NCI-H187 (cell line): ENCODE measurements at places on chromosomes 12 and 14.

- DNase-seq = no peak
Measured at GRCh38 chr14:81401420-81402122, 1.4 kb upstream of the STON2 start.

DNA sequence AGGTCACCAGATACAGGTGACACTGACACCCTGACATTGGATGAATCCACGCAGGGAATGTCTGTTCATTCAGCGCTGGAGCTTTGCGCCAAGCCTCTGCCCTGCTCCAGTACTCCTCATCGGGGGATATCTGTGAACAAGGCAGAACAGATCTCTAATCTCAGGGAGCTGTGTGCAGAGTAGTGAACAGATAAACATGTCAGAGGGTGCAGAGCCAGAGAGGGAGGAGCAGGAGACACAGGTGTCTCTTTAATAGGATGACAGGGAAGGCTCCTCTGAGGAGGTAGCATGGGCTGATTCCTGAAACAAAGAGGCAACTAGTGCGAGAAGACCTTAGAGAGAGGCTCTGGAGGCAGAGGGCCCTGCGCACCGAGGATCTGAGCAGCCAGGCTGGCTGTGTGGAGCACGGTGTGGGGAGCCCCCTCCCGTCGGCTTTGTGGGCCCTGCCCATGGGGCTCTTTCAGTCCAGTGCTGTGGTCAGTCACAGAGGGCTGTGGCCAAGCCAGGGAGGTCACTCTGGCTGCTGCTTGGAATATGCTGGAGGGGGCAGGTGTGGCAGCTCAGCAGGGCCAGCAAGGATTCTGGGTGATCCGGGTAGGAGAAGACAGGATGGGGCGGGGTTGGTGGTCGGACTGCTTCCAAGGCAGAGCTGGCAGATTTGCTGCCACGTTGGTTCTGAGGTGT is 55.6 kb downstream of the TECPR2 start:
- DNase-seq = no peak

DNA sequence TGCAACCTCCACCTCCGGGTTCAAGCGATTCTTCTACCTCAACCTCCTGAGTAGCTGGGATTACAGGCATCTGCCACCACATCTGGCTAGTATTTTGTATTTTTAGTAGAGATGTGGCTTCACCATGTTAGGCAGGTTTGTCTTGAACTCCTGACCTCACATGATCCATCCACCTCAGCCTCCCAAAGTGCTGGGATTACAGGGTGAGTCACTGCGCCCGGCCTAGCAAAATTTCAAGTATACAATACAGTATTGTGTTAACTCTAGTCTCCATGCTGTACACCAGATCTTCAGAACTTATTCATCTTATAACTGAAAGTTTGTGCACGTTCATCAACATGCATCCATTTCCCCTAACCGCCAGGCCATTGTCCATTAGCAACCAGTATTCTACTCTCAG is 115.1 kb upstream of the MDGA2 start:
- DNase-seq = no peak

GRCh38 chr14:95534299-95535225 is at the start of gene GLRX5:
TSS of gene GLRX5 (plus strand) at chr14:95535050. CDS start at chr14:95535090, 40 bp downstream.
- DNase-seq = peak; percentile 99

- no peak for DNase-seq
Measured at GRCh38 chr14:22657861-22658260, 13.7 kb upstream of the OR6J1 start.

DNA sequence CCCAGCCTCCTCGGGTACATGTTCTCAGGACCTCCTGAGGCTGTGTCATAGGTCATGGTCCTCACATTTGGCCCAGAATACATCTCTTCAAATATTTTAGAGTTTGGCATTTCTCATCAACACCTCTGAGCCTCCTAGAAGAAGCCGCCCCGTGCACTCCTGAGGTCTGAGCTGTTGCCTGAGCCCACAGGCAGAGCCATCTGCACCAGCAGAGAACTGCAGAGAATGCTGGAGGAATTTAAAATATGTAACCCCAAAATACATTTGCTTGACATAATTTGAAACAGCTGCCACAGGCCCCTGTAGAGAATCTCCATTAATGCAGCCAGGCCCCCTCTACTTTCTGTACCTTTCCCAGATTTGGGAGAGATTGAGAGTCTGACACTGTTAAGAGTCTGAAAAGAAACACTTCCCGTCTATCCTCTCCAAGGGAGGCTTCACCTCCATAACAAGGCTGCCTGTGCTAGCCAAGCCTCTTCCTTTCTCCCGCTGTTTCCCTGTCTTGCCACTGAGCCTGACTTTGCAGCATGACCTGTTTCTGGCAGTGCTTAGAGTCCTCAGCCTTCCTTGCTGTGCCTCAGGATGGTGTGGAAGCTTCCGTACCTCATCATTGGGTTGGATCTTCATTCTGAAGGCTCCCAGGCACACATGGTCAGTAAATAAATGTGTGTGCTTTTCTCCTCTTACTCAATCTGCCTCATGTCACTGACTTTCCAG is 95.4 kb upstream of the SFSWAP start:
- DNase-seq = no peak

DNA sequence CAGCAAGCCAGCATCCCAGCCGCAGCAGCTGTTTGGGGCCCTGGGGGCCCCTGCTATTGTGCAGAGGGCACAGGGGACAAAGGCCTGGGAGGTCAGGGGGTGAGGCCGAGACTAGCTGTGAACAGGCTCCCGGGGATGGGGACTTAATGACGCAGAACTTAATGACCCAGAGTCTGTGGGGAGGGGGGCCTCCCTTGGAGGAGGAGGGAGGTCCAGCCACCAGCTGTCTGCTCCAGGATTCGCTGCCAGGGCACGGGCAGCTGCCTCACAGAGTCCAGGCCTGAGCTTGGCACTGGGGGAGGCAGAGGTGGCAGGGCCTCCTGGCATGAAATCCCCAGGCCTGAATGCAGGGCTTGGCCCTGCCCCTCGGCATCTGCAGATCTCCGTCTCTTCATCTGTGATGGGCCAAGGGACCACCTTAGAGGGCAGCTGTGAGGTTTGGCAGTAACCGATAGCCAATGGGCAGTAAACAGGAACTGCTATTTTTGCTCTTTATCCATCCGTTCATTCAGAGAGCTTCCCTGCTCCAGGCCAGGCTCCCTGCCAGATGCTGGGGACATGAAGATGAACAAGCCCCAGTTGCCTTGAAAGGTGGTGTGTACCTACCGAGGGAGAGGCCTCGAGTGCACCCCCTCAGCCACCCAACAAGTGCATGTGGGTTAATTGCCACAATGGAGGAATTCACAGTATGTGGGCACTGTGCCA is 6.7 kb downstream of the FAM222A start:
- DNase-seq = no peak

DNA sequence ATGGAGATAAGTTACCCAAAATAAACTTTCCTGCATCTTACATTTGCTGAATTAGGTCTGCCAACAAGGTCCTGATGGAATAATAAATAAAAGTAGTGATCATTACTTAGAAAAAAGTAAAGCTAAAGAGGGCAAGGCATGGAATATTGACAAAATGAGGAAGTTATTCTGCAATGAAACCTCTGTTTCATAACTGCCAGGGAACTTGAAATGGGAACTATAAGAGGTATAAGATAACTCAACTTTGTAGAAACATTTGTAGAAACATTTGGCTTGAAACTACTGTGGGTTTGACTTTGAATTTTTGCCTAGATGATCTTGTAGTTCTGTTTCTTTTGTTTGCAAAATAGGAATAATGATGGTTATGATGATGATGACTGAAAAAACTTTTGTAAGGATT is 18.7 kb upstream of the YBX3 start:
- no peak for DNase-seq
